ENCODE measurements at places on chromosomes 2 and 18. TPM values are rescaled to one million over a fixed set of nuclear protein-coding genes. Genes with fewer than 3 reads are reported as not detected.

GRCh38 chr2:73448856-73449255 is 63.2 kb downstream of the ALMS1 start:
- no peak for DNase-seq

SLC66A3 gene
- total RNA-seq: 11.5 TPM

DNA sequence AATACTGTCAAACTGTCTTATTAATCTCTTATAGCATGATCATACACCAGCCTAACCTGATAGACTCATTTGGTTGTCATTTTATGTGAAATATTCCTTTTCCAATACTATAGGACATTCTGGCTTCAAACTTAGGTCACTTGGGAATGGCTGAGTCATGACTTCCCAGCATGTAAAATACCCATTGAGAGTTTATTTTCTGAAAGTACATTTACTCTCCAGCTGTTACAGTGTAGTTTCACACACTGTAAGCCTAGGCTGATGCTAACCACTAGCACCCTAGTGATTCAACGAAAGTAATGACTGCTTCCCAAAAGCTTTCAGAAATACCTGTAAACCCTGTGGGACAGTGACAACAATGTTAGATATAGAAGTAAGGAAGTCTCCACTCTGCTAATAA is 93.8 kb downstream of the FIGN start:
- no peak for DNase-seq

CPLX4 gene
- not detected for total RNA-seq

EMX1 gene
- total RNA-seq: not detected

DNA sequence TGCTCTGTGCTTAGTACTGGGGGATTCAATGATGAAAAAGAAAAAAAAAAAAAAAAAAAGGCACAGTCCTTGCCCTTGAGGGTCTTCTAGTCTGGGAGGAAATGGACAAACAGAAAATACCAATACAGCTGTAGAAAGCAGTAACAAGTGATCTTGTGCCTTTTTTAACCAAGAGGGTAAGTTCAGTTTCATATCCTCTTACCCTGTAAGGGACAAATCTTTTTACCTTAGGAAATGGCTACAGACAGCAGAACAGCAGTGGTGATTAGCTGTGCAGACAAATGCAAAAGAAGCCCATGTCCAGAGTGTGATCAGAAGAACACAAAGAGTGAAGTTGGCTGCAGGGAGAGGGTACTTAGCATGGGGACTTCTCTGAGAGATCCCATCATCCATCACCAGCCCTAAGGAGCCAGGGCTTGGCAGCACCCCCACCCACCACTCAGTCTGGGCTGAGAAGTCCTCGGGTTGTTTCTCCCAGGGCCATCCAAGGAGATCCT is 102.9 kb downstream of the ALPK2 start:
- no peak for DNase-seq

- no peak for DNase-seq
These were observed 45.1 kb downstream of the SLC9A2 start for GRCh38 chr2:102664471-102664909.
